ENCODE measurements at places on chromosomes 1 and 21. TPM values are rescaled to one million over a fixed set of nuclear protein-coding genes. Genes with fewer than 3 reads are reported as not detected.

DNA sequence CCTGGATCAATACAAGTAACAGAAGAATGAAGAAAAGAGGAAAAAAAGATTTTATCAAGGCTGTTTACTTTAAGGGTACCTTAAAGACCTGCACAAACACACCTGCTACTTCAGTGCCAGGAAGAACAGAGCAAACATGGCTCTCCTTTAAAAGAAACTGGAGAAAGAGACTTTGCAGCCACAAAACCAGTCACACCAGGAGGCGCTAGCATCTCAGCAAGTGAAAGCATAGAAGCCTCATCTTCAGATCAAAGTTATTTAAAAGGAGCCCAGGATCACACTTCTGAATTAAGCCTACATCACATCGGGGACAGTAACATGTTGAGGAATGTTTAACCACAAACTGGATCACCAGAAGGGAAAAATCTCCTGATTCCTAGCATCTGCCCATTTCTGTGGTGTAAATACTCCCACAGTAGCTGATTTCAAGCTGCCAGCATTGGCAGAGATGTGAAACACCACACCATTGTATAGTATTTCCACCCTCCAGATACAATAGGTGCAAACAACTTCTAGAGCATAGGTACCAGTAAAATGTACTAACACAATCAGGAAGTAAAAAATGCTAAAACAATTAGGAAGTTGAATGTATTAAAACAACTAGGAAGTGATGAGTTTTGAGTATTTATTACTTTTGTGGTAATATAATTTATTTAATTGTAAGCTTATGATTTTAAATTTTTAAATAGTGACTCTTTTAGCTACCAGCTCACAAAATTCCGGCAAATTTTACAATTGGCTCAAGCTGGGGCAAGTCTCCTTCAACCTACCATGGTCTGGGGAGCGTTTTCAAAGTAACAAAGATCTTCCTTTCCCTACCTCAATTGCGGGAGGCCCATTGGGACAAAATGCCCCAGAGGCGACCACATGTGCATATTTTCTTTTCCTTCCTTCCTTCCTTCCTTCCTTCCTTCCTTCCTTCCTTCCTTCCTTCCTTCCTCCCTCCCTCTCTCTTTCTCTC, 105.3 kb upstream of the CLDN14 start:
- no peak for DNase-seq

- DNase-seq, result no peak
Measured at GRCh38 chr1:45787905-45788304, 15.5 kb upstream of the MAST2 start.

- DNase-seq, result no peak
Measured at GRCh38 chr1:14949270-14949835, 204.2 kb upstream of the TMEM51 start.

GRCh38 chr1:55285834-55286233, 70.7 kb upstream of the USP24 start:
- no peak for DNase-seq

DNA sequence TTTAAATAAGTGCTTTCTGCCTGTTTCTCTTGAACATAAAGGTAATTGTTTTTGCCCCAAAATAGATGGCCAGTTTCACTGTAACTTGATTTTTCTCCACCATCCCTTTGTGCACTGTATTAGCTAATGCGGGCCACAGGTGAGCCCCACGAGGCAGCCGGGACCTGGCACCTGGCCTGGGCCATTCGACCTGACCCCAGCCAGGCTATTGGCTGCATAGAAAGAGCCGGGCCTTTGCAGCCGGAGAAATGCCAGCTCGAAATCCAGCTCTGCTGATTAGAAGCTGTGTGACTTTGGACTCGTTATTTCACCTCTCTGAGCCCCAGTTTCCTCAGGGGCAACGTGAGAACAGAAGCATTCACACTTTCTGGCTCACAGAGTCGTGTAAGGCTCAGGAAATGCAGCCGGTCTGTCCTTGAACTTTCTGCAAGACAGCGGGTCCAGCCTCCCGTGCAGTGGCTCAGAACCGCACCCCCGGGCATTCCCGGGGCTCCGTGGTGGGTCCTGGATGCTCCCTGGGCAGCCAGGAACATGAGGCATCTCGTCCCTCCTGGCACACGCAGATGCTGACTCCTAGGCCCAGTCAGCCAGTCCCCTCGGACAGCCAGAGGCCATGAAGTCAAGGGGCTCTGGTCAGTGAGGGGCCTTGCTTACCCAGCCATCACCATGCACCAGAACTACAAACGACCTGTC, 37.4 kb upstream of the ACTRT2 start:
- no peak for DNase-seq

DNA sequence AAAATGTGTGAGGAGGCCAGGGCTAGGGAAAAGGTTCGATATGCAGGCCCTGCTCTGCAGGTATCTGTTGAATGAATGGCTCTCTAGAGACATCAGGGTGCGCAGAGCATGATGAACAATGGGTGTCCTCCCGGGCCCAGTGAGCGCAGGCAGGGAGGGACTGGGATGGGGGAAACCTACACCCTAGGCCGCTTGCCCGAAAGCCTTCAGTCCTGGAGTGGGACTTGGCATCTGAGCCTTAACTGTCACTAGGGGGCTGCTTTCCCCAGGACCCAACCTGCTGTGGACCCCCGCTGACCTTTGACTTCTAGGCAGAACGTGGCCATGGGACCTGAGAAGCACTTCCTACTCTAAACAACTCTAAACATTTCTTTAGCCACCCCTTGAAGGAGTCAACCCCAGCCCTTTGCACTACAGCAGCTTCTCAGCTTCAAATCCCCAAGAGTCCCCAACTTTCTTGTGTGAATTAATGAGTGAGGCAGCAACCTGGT, 444 bp upstream of the MAP3K6 start:
- DNase-seq, result no peak

- DNase-seq, result peak; percentile 51
Measured at GRCh38 chr1:175548774-175549173, 194.6 kb downstream of the TNR start.

The FCRL6 gene
- total RNA-seq, result not detected

The CELA3A gene
- total RNA-seq, result not detected

The FLG2 gene
- not detected for total RNA-seq

The LCE2C gene
- not detected for total RNA-seq

The NPPB gene
- total RNA-seq, result 78.9 TPM
